Renal cortical epithelial cell (primary cell): ENCODE measurements at places on chromosomes 7 and 10. TPM values are rescaled to one million over a fixed set of nuclear protein-coding genes. Genes with fewer than 3 reads are reported as not detected.
A peak's percentile ranks its signal among the peaks of the same experiment; 100 is the strongest.

- DNase-seq: no peak
Measured at GRCh38 chr7:8070451-8071180, 102.0 kb downstream of the GLCCI1 start.

Gene LRRC17
- 1.1 and 2.6 TPM in 2 replicates for total RNA-seq

- DNase-seq: peak; percentile 33
Measured at GRCh38 chr10:17174626-17175025, 26.8 kb downstream of the TRDMT1 start.

DNA sequence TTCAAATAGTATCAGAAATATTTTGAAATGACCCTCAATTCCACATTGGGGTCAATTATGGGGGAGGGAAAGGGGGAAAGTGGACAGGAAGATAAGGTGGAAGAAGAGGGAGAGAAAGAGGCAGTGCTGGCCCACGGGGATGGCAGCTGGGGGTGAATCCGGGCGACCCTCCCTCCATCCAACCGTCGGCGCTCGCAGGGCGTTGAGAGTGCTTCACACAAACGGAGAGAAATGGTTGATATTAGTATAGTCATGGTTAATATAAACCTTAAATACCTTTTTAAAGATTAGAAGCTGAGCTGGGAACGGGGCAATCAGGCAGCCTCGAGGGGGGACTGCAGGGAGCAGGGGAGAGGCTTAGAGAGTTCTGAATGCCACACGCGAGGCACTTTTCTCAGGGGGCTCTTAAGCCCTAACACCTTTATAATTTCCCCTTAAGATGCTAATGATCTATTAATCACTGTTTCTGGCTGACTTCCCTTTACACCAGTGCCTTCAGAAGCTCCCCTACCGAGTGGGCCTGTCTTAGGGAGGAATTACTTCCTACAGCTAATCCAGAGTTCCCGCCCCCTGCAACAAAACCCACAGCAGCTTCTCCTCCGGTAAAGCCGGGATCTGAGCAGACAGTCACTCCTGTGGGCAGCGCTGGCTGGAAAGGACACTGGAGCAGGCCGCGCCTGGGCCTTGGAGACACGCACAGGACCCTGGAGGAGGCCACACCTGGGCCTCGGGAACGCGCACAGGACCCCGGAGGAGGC is 39.5 kb downstream of the PRKAG2 start:
- no peak for DNase-seq

Gene AKR1B1
- total RNA-seq: 931 and 988 TPM in 2 replicates

DNA sequence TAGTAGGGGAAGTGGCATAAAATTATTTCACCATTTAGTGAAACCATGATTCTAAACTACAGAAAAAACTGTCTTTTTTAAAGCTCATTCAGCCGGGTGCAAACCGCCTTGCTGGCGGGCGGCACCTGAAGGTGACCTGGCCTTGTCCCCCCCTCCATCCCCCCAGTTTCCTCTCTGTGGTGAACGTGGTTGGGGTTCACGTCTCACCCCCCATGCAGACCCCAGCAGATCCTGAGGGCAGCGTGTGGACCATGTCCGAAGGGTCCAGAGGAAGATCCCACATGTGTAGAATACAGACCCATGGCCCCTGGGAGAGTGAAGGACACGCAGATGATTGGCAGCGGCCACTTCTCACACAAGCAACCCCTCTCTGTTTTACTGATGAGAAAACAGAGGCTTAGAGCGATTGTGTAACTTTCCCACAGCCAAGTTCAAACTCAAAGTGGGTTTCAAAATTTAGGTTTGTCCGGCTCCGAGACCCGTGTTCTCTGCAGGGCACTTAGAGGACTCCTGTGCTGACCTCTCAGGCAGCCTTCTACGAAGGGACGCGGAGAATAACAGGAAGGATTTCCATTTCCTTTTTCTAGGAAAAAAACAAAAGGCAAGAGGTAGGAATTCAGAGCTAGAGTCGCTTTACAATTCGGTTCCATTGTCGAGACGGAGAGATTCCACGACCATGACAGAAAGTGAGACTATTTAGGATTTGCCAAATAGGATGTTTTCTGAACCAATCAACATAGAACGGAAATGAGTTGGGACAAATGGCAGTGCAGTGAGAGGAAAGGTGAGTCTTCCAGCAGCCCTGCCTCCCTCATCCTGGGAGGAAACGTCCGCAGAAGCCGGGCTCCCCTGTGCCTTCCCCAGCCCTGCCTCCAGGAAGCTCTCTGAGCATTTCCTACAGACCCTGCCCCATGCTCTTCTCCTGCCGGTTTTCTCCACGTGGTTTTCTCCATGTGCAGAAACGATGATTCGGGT is 67.6 kb upstream of the PITRM1 start:
- DNase-seq: no peak

- peak; percentile 98 for DNase-seq
Measured at GRCh38 chr7:24477398-24478136, 95.7 kb upstream of the PALS2 start.

Gene ZNF438
- total RNA-seq: 2.1 and 3.9 TPM in 2 replicates

GRCh38 chr7:85342781-85343180 is 155.9 kb upstream of the SEMA3D start:
- DNase-seq: no peak

DNA sequence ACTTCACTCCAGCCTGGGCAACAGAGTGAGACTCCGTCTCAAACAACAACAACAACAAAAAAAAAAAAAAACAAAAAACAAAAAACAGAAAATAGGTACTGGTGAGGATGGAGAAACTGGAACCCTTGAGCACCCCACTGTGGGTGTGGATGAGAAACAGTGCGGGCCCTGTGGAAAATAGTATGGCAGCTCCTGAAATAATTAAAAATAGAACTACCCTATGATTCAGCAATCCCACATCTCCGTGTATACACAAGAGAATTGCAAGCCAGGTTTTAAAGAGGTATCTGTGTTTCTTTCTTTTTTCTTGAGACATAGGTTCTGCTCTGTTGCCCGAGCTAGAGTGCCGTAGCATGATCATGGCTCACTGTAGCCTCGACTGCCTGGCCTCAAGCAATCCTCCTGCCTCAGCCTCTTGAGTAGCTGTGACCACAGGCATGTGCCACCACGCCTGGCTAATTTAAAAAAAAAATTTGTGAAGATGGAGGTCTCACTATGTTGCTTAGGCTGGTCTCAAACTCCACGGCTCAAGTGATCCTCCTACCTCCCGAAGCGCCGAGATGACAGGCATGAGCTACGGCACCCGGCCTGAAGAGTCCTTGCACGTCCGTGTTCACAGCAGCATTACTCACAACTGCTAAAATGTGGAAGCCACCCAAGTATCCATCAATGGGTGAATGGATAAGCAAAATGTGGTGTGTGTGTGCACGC is 39.5 kb downstream of the EBF3 start:
- DNase-seq: no peak

- peak; percentile 52 for DNase-seq
Measured at GRCh38 chr10:52308251-52309031, 5.6 kb upstream of the DKK1 start.

Gene CBLL1
- 26.6 and 29.2 TPM in 2 replicates for total RNA-seq

- no peak for DNase-seq
Measured at GRCh38 chr7:83640240-83640639, 8.7 kb downstream of the SEMA3E start.

DNA sequence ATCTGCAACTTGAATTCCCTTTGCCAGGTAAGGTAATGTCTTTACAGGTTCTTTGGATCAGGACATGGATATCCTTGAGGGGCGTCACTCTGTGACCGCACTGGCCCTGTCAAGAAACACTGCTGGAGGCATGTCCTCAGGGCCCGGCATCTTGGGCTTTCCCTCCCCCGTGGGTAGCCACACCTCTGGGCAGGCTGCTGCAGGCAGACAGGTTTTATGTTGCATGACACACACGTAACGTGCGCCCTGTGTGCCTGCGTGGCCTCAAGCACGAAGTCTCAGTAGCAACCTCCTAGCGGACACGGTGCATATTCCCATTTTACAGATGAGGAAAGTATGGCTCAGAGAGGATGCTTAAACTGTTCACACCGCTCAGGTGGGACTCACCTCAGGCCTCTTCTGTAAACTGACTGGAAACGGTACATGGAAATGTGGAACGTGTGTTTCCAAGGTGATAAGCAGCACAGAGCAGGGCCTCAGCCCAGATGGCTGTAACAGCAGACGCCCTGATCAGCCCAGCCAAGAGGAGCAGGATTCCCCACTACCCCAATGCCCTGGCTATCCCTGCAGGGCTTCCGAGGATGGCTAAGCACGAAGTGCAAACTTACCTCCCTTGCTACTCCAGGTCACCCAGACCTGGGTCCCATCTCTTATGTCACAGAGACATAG is 553.6 kb downstream of the TCERG1L start:
- DNase-seq: no peak

- no peak for DNase-seq
Measured at GRCh38 chr10:101840102-101840684, 3.4 kb downstream of the KCNIP2 start.

- DNase-seq: no peak
Measured at GRCh38 chr7:26724795-26725194, 139.6 kb downstream of the SKAP2 start.

Gene ARL4A
- total RNA-seq: 27.7 and 32.1 TPM in 2 replicates

DNA sequence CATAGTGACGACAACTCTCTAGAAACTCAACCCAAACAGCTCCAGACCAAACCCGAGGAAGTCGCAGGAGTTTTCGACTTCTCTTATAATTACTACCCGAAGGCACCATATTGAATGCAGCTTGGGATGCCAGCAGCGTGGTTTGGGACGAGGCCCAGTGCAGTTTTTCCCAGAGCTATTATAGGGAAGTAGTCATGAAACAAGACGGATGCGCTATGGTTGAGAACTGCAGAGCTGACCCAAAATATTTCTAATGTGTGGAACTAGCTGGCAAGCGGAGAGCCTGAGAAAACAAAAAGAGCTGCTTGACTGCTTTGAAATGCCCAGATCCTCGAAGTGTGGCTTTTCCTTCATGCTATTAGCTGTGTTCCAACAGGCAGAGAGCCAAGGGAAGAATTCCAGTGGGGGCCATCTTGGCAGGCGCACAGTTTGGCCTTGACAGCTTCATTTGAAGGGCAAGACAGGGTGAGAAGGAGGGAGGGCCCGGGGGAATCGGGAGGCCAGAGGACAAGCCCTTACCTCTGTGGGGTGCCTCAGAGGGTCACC is 122.7 kb downstream of the CUL2 start:
- DNase-seq: peak; percentile 57

Gene LIPM
- total RNA-seq: not detected in 2 replicates

Gene MCMBP
- 52.3 and 55.3 TPM in 2 replicates for total RNA-seq

DNA sequence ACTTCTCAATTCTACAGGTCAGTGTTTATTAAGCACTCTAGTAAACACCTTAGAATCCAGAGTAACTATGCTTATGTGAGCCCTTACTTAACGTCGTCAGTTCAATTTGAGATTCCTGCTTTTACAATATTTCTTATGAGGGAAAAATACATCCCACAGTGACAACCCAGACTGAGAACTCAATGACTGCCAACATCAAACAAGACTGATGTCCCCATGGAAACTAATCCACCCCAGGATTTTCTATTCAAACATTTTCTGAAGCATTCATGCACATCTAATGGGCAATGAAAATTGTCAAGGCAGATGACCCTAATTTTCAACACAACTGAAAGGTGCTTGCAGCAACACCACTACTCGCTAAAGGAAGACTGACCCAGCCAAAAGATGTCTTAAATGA is 67.0 kb downstream of the ATE1 start:
- DNase-seq: peak; percentile 11

- no peak for DNase-seq
Measured at GRCh38 chr10:14008740-14009080, 322.0 kb downstream of the FRMD4A start.

Gene SPAG6
- total RNA-seq: 0.70 TPM in 1 of 2 replicates, not detected in the other

DNA sequence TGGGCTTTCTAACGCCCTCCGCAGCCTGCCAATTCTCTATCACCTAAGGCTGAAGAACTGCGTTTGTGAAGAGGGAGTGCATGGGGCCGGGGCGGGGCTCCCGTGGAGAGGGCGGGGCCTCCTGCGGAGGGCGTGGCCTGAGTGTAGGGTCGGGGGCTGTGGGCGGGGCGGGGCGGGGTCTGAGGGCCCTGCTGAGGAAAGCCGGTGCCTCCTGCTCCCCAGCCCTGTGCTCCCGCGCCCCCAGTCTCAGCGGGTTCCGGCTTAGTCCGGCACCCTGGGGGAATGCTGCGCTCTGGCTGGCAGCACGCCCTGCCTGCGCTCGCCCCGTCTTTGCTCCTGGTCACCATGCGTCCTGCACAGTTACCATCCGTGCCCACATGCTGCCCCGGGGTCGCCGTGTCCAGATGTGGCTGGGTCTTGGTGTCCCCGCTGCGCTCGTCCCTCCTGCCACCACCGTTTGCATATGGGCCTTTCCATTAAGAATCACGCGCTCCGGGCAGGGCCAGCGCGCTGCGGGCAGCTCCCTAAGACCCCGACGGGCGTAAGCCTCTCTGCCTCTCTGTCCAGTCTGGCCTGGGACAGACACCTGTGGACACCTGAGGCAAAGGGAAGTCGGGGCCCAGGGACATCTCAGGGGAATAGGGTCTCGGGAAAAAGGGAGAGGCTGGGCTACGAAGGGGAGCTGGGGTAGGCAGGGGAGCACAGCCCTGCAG is 144.0 kb upstream of the RET start:
- DNase-seq: no peak

DNA sequence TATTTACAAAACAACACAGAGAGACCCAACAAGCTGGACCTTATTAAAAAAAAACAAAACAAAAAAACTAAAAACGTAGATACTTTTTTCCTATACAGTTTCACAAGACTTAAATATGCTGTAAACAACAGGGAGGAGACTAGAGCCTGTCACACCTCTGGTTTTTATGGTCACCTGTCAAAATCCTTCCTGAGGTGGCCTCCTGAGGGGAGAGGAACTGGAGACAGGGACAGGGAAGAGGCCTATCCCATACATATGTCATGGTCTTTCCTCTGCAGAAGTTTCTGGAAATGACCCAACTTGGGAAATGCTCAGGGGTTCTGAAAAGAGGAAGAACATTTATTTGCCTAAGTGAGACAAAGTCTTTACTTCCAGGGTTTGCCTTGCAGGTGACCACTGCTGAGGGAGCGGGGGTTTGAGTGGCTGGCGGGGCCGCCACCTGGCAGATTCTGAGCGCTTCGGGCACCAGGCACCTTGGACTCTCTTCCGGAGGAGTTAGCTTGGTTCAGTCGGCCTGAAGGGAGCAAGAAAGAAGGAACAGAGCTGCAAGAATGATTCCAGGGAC is 18.3 kb downstream of the CPA1 start:
- DNase-seq: no peak

Gene CEP55
- 1.8 and 36.8 TPM in 2 replicates for total RNA-seq

GRCh38 chr7:51019891-51020870 is 237.5 kb upstream of the GRB10 start:
- DNase-seq: no peak

Gene NPSR1
- not detected in 2 replicates for total RNA-seq

Gene RAPGEF5
- 2.3 and 4.0 TPM in 2 replicates for total RNA-seq

DNA sequence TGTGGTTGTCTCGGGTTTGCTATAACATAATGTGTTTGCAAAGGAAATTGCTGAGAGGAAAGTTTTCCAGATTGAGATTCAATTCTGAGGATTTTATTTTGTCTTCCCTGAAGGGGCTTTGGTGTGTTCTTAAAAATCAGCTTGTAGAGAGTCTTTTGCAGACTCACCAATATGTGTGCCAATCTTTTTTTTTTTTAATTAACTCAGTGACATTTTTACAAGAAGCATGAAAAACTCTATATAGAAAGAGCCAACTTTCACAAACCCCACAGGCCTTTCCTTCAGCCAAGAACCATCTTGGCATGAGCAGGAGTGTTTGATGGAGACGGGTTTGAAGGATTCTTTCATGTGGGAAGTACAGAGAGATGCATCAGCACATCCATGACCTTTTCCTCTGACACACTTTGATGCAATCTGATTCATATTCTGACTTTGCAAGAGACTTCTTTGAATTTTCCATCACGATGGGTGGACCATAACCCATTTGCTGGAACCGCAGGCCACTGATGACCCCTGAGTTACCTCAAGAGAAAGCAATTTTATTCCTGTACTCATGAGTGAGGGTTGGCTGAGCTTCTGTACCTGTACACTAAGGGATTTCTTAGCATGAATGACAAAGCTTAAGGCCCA is 892.6 kb downstream of the XPNPEP1 start:
- DNase-seq: no peak

- DNase-seq: no peak
Measured at GRCh38 chr7:105297985-105298384, 90.7 kb downstream of the SRPK2 start.

Gene FAM241B
- 2.3 and 2.9 TPM in 2 replicates for total RNA-seq
